ENCODE measurements at places on chromosomes 7 and 10.

DNA sequence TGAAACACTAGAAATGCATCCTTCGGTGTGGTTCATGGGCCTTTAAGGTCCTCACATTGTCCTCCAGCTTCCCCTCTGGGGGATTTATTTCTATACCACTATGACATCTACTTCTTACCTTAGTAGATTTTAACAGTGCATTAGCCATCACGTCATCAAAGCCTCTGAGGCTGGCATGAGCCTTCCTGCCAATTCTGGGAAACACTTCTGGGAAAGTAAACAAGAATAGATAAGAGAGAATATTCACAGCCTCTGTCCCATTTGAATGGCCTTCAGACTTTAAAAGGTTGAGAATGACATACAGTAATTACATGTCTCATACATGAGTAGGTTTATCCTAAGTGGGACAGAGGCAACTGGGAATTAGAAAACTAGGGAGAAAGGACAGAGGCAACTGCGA is 89.7 kb downstream of the AMPH start:
- DNase-seq: no peak

- peak; percentile 29 for DNase-seq
Measured at GRCh38 chr10:30034433-30035137, 24.8 kb downstream of the JCAD start.

GRCh38 chr7:112873831-112874553 is 83.8 kb upstream of the TMEM168 start:
- no peak for DNase-seq

DNA sequence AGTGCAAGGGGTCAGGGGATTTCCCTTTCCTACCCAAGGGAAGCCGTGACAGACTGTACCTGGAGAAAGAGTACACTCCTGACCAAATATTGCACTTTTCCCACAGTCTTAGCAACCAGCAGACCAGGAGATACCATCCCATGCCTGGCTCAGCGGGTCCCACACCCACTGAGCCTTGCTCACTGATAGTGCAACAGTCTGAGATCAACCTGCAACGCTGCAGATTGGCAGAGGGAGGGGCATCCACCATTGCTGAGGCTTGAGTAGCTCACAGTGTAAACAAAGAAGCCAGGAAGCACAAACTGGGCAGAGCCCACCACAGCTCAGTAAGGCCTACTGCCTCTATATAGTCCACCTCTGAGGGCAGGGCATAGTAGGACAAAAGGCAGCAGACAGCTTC is 53.9 kb downstream of the PIK3CG start:
- no peak for DNase-seq

GRCh38 chr7:92421676-92422435 is 25.4 kb upstream of the GATAD1 start:
- peak; percentile 65 for DNase-seq

DNA sequence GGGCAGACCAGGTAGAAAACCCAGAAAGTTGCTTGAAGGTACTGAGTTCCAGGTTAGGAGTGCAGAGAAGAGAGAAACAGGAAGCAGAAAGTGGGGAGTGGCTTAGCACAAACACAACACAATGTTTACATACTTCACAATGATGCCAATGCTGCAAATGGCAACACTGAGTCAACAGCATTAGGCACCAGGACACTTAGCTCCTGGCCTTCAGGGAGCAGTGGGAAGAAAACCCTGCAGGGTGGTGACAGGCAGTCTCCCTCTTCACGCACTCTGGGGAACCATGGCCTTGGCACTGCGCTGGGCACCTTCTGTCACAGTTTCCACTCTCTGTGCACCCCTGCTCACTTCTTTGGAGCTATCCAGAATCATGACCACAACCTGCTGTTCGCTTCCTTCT is 7.3 kb downstream of the ICA1 start:
- no peak for DNase-seq

- no peak for DNase-seq
Measured at GRCh38 chr10:955127-955819, 23.8 kb upstream of the LARP4B start.

GRCh38 chr10:27256299-27257189 is 15.9 kb upstream of the ACBD5 start:
- peak; percentile 25 for DNase-seq

DNA sequence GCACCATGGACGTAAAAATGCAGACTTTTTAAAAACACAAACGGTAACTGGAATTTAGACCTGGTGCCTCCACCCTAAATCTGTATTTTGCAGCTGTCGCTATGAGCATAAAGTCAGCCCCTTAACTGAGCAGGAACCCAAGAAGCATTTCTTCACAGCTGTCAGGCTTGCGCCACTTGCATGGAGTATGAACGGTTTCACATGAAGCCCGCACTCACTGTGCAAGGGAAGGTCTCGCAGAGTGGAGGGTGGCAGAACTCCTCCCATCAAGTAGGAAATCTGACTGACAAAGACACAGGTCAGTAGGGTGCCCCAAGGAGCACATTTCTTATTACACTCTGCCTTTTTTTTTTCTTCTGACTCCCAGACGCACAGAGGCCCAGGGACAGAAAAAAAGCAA is 58.5 kb downstream of the ELMO1 start:
- DNase-seq: no peak

DNA sequence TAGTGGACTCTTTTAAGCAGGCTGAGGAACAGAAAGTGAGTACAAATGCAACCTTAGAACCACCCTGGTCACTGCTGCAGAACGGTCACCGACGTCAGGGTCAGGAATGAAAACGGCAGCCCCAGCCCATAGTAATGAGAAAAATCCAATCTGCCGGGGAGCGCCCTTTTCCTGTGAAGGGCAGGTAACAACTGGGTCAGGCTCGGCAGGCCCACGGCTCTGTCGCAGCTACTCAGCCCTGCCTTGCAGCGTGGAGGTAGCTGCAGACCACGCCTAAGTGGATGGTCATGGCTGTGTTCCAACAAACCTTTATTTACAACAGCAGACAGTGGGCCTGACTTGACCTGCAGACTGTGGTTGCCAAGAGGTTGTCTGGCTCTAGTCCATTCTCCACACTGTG is 563.2 kb downstream of the DNAJB6 start:
- no peak for DNase-seq

- DNase-seq: no peak
Measured at GRCh38 chr7:20238194-20238753, 21.1 kb upstream of the MACC1 start.

- DNase-seq: no peak
Measured at GRCh38 chr7:80843018-80843677, 75.7 kb downstream of the SEMA3C start.
